ENCODE measurements at places on chromosomes 13 and 19.

DNA sequence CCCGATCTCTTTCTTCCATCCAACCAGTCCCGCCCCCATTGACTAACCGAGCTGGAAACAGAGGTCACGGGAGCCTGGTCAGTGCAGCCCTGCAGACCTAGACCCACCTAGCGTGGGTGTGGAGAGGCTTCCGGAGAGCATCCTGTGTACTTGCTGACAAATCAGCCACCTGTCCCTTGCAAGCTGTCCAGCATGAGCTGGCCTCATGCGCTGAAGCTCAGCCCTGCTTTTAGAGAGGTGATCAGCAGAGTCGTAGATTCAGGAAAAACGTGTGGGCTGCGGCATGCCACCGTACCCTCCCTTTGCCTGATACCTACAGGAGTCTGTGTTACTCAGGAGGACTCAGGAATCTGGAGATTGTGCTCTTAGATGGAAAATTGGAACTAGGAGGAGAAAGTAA lies 80.3 kb upstream of the UQCRFS1 start:
- DNase-seq = no peak

- no peak for DNase-seq
These were observed 353.6 kb downstream of the SPRY2 start for GRCh38 chr13:79987323-79987722.

DNA sequence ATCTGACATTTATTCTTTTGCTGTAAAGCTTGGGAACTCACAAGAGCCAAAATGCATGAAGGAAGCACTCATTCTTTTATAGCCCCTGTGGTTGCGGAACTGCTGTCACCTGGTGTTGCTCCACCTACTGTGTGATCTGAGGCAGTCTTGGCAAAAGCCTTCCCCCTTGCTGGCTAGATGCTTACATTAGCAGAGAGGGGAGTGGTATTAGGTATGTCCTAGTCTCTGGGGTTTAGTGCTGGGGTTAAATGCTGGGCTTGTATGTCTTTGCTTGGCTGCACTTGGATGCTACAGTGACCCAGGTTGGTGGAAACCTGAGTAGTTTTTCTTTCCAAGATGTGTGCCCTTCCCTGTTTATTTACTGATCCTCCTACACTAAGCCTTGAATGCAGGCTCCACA lies 99.3 kb downstream of the WDFY2 start:
- no peak for DNase-seq

DNA sequence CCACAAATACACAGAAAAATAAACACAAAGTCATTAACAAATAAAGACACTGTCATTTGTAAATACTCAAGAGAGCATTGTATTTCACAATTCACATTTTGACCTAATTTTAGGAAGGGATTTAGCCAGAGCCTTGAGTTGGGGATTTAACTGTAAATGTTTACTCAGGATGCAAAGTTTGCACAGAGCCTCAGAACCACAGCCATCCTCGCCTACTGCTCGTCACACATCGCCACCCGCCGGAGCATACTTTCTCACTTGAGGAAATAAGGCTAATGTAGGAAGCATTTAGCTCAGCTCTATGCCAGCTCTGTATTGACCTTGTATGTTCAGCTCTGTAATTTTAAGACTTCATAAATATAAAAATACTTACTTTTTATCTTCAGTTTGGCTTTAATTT lies 442.7 kb downstream of the OXGR1 start:
- DNase-seq = peak; percentile 45

DNA sequence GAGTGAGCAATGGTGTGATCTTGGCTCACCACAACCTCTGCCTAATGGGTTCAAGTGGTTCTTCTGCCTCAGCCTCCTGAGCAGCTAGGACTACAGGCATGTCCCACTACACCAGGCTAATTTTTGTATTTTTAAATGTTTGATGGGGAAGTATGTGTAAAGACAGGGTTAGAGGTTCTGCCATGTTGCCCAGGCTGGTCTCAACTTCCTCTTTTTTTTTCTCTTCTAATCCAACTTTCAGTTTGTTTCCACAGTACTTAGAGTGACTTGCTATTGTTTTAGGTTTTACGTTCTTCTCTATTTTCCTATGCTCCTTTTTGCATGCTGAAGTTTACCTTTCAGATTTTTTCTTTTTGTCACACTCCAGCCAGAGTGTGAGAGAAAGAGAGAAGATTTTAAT lies 1433.0 kb downstream of the UQCRFS1 start:
- DNase-seq = no peak

DNA sequence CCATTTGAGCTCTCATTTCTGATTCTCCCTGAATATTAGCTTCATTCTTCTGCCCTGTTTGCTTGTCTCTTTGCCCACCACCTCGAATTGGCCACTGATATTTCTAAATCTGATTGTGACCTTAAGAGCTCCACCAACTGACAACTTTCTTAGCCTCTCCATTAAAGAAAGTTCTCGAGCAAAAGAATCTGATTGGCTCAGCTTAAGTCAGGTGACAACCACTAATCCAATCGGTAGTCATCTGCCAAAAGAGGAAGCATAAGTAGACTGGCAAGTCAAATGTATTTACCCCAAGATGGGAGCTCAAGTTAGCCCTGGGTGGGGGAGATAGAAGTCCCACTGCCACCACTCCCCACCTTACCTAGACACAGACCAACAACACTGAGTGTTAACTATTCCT lies 41.5 kb downstream of the NOTCH3 start:
- DNase-seq = no peak

DNA sequence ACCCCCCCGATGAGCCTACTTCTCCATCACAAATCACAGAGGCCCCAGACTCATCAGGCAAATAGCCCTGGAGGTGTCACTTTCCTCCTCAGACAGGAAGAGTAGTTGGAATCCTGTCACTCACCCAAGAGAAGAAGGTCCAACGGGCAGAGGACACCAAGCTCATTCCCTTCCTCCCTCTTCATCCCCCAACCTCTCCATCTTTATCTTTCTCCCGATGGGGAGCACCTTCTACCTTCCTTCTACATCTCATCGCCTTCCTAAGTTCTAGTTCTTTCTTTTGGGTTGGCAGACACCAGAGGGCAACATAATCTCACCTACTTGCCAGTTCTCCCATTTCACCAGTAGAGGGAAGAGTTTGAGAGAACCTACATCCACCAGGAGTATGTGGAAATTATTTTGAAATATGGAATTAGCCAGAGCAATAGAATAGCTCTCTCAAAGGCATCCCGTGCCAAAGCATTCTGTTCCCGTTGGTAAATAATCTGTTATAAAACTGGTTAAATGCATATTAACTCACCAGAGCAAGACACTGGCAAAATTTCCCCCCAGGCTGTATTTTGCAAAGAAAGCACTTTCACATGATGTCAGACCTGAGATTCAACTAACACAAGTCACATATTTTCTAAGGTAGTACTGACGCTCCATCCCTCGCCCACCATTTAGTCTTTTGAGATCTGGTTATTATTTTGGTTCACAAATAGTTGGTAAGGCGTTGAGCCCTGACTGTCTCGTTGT lies 55.0 kb downstream of the ZIC5 start:
- DNase-seq = peak; percentile 85

DNA sequence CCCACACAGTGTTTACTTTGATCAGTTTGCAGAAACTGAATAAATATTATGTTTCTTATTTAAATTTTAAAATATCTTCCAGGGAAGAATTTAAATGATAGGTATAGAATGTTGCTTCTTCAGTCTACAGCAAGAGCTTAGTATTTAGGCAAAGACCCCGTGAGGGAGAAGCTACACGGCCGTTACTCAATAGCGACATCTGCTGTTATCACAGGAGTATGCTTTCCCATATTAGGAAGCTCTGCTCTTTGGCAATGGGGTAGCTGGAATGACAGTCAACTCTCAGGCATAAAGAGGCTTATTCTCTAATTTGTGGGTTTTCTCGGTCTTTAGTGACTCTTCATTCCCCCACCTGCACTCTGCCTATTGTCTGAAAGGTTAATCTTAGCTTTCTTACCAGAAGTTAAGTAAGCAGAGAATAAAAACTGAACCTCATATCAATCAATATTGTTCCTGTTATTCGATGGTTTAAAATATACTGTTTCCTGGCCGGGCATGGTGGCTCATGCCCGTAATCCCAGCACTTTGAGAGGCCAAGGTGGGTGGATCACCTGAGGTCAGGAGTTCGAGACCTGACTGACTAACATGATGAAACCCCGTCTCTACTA lies 13.2 kb upstream of the LHFPL6 start:
- DNase-seq = peak; percentile 37

GRCh38 chr13:37645181-37645740 lies 46.7 kb upstream of the POSTN start:
- no peak for DNase-seq

- peak; percentile 92 for DNase-seq
These were observed 395.0 kb downstream of the PCDH9 start for GRCh38 chr13:66835040-66835628.

DNA sequence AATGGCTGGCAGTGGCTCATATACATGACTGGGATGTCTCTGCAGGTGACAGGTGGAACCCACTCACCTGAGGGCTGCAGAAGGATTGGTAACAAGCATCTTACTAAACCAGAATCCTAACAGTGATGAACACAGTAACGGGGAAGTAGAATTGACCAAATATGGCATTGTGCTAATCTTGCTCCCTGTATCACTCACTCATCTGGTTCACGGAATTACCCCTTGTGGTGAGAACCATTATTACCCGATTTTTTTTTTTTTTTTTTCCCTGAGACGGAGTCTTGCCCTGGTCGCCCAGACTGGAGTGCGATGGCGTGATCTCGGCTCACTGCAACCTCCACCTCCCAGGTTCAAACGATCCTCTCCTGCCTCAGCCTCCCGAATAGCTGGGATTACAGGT lies 69.5 kb downstream of the PTPRS start:
- DNase-seq = no peak

DNA sequence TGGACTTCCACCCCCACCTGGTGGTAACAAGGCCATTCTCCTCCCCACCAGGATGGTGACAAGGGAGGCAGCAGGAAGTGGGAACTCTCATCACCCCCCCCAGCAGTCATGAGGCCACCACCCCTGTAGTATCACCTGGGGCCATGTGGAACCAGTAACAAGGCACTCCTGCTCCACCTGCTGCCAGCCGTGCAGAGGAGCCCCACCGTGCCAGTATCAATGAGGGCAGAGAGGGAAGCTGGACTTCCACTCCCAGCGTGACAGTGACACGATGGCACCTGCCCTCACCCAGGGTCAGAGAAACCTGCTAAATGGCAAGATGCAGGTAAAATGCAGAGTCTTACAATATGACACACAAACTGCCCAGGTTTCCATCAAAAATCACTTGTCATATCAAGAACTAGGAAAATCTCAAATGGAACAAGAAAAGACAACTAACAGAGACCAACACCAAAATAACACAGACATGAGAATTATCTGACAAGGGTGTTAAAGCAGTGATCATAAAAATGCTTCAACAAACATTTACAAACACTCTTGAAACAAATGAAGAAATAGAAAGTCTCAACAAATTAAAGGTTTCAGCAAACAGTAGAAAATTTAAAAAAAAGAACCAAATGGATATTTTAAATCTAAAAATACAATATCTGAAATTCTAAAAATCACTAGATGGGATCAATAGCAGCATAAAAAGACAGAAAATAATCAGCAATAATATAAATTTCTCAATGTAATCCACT lies 9.1 kb upstream of the SPACA7 start:
- DNase-seq = no peak

DNA sequence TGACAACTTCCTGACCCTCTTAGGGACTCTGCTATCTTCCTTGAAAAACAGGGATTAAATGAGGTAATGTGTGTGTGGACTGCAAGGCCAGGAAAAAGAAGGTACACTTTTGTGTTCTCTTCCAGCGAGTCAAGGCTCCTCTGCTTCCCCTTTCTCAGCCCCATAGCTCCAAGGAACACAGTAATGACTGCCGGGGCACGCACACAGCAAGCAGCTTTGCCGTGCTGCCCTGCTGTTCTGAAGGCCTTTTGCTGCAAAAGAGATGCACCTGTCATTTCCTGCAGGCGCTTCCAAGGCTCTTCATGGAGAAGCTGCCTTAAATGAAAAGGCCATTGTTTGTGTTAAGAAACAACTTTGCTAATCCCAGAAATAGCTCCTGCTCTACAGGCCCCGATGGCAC lies 84.6 kb downstream of the CYSLTR2 start:
- DNase-seq = no peak

DNA sequence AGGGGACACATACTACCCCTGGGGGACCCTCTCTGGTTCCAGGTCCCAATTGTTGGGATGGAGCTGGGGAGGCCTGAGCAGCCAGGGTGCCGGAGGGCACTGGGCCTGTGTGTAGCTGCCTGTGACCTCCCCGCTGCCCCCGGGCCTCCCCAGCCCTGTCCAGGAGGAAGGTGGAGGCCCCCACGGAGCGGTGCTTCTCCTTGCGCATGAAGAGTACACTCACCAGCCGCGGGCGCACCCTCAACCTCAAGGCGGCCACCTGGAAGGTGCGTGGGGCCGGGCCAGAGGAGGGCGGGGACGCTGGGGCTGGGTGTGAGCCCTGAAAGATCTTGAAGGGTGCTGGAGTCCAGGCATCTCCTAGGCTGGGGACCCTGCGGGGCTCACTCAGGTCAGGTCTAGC lies 11.7 kb downstream of the HIF3A start:
- no peak for DNase-seq

GRCh38 chr19:35248310-35249145 lies at the start of gene LSR:
TSS of gene LSR (plus strand) at chr19:35249002. CDS start at chr19:35249023, 21 bp downstream.
- DNase-seq = no peak

GRCh38 chr13:93698016-93698613 lies 471.5 kb downstream of the GPC6 start:
- no peak for DNase-seq

DNA sequence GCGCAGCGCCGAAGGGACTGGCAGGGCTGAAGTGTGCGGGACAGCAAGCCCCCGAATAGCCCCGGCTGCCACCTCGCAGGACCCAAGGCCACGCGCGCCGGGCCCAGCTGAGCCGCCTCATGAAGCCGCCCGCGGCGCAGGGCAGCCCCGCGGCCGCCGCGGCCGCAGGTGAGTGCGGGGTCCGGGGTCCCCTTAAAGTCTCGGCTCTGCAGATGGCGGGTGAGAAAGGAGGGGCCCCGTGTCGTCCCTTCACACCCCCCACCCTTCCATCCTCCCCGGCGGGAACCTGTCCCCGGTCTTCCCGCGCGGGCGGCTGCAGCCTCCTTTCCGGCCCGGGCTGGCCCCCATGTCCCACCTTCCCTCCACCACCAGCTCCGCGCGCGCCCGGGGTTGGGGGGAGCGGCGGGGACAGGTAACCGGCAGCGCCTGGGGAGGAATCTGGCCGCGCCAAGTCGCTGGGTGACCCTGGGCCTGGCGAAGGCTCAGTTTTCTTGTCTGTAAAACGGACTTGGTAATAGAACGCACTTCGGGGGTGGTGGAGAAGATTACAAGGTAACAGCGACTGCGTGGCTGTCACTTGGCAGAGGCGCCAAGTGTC lies 338 bp downstream of the RGCC start:
- DNase-seq = no peak
